ENCODE measurements at places on chromosomes 11 and 22.
A peak's percentile ranks its signal among the peaks of the same experiment; 100 is the strongest.

DNA sequence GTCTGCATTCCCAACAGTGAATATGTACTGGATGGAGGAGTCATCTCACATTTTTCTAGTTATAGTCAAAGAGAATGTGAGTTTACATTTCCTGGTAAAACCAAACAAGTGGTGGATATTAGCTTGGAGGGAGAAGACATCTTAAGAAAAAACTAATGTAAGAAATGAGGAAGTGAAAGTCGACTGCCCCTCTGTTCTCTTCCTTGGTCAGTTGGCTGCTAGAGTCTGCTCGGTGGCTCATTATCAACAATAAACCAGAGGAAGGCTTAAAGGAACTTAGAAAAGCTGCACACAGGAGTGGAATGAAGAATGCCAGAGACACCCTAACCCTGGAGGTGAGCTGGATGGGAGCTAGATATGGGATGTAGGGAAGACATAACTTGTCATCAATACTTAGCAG is 5.8 kb downstream of the SLC22A9 start:
- DNase-seq, result no peak

GRCh38 chr11:2561696-2562581 is 117.1 kb downstream of the KCNQ1 start:
- DNase-seq, result no peak

DNA sequence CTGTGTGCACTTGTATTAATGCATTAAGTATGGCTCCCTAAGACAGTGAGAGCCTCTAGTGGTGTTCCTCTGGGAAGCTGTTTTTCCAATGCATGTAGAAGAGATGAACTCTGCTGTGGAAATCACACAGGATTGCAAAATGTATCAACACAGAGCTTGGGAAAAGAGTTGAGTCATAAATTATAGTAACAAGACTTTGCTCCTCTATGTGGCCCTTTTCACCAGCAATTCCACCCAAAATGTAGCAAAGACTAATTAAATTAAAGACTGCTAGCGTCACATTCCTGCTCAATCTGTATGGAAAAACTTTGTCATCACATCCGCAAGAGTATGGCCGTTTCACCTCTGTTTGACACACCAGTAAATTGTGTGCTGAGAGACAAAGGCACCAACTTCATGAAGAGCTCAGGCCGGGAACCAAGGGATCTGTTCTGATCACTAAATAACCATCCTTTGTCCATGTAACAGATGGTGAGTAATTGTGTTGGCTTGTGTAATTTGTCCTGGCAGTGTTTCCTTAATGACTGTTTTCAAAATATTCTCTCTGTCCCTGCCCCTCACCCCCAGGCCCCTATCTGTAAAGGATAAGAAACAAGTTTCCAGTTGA is 209.2 kb upstream of the SORL1-AS1 start:
- no peak for DNase-seq

DNA sequence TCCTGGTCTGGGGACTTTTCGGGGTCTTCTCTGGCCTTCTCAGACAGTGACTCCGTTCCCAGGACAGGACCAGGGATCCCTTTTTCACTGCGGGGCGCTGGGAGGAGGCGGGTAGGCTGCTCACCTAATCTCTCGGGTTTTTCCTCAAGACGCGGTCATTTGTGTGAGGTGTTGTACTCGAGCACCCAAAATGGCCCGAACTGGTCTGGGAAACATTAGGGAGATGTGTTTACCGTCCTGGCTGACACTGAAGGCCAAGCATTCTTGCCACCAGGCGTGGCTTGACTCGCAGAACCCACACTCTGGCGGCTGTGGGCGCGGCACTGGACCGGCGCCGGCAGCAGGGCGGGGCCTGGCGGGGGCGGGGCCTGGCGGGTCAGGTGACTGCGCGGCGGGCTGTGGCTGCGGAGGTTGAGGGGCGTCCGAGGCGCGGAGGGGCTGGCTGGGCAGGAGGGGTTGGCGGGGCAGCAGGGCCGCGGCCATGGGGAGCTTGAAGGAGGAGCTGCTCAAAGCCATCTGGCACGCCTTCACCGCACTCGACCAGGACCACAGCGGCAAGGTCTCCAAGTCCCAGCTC is at the start of gene SWAP70:
Gene SWAP70 (plus strand): TSS at position 379 of the 577 bp plus-strand sequence. CDS start 103 bp downstream, at position 482.
- DNase-seq, result peak; percentile 93

GRCh38 chr11:44913502-44913901 is 37.2 kb downstream of the TP53I11 start:
- no peak for DNase-seq

DNA sequence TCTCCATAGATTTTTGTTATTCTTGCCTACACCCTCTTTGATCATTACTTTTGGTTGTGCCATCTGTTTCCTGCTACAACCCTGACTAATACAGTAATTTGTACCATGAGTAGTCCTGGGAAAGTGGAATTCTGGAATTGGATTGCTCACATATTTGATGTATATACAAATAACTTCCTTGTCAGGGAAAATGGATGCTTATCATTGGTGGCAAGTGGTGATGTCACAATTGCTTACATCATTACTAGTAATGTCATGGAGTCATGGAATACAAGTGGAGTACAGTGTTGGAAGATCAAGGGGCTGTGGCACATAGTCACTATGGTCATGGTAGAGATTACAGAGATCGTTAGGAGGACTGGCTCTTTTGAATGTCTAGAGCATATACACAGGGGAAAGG is 24.4 kb downstream of the AASDHPPT start:
- DNase-seq, result no peak

- no peak for DNase-seq
Observed at GRCh38 chr11:2795491-2795991, 90.0 kb downstream of the CDKN1C start.

GRCh38 chr11:111982541-111983186 is 42.5 kb upstream of the DLAT start:
- no peak for DNase-seq

DNA sequence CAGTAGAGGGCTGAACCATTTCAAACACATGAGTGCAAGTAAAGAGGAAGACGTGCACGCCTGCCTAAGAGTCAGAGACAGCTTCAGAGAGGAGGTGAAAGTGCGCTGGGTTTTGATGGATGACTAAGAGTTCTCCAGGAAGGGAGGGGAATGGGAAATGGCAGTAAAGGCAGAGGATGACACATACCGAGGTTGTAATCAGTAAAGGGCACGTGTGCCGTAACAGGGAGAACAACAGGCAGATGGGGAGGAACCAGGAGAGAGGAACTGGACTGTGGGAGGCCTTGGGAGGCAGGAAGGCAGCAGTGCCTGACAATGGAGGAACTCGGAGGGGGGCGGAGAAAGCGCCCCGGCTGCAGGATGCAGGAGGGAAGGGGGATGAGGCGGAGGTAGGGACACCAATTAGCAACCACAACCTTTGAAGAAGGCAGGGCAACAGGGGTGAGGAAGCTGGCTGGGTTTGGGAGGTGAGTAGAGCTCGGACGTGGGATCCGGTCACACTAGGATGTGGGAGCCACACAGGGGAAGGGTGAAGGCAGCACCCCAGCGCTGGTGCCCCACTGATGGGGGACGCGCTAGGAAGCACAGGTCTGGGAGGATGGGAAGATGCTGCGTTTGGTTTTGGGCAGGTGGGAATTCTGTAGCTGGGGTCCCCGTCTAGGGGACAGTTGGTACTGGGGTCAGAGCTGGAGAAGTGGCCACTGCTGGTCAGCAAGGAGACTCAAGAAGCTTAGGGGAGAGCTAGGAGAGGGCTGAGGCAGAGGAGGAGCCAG is 67.4 kb downstream of the SCUBE1 start:
- peak; percentile 60 for DNase-seq

- no peak for DNase-seq
Observed at GRCh38 chr11:124867700-124868099, 2.5 kb downstream of the ROBO3 start.

DNA sequence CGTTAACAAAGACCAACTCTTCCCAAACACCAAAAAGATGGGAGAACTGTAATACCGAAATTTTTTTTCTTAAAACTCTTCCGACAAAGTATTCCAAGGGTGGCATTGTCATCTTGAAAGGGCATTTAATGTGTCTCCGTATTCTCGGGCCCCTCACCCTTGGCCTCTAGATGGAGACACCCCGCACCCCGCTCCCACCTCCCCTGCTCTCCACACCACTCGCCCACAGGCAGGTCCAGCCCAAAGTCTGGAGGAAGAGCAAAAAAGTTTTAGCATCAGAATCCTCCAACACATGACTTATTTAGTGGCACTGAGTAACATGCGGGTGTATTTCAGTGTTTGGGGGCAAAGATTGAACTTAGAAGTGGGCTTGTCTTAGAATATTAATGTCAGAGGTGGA is 20.7 kb downstream of the SPATA19 start:
- no peak for DNase-seq

GRCh38 chr11:20247591-20248007 is 87.3 kb upstream of the DBX1 start:
- no peak for DNase-seq

- DNase-seq, result no peak
Observed at GRCh38 chr11:73623686-73624085, 22.7 kb upstream of the PLEKHB1 start.

DNA sequence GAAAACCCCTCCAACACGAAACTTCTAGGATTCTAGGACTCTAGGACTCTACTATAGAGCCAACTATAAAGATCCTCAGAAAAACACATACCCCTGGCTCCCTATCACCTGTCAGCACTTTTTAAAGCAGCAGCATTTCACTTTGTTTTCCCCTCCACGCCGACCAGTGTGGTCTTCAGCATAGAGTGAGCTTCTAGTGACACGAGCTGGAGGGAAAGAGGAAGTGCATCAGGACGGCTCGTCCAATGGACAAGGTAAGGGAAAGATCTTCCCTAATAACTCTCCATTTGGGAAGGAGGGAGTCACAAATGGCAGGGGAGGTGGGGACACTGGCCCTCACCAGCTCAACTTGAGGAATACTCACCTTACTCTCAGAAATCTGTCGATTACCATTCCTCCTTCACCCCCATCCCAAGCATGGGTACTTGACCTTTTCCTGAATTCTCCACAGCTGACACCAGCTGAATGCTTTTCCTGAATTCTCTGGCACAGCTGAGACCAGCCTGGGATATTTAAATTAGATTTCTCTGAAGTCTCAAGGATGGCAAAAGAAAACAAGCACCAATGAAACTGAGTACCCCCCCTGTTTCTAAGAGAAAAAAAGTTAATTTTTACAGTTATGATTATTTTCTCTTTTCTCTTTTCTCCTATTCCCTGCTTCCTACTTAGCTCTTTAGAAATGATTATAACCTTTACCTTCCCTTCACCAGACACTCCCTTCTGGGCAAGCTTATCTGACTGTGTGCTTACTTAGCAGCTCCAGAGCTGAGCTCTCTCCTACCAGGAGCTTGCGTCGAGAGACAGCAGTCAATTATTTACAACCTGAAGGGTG is 33.3 kb upstream of the NNMT start:
- peak; percentile 80 for DNase-seq

DNA sequence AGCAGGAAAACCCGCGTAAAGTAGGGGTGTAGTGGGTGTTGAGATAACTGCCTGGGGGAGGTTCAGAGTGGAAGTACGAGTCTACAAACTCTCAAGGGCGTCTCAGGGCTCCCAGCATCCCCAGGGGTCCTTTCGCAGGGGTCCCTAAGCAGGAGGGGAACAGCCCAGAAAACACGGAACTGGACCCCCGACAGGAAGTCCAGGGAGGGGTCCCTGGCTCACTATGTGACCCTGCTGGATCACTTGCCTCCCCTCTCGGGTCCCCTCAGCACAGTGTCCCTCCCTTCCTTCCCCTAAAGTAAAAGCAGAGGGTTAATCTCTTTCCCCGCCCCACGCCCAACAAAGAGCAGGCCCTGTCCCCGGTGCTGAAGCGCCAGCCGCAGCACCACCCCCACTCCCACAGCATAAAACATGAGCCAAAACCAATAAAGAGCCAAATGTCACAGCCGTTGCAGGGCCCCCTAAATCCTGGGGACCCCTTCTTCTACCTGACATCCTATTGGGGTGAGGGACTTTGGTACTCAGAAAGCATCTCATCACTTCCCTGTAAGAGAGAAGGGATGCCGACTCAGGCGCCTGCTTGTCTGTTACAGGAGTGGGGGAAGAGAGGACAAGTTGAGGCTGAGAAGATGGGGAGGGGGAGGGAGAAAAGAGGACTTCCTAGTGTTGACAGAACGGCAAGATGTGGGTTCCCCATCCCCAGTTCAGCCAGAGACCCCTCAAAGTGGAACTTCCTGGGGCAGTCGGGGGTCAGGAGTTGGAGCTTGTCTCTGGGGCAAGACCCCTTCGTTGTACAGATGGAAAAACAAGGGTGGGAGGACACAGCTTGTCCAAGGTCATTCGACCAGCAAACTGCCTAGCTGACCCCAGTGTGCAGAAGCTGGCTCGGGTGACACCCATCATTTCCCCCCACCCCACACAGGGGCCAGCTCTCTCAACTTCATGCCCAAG is 1.4 kb upstream of the NEFH start:
- DNase-seq, result peak; percentile 68

DNA sequence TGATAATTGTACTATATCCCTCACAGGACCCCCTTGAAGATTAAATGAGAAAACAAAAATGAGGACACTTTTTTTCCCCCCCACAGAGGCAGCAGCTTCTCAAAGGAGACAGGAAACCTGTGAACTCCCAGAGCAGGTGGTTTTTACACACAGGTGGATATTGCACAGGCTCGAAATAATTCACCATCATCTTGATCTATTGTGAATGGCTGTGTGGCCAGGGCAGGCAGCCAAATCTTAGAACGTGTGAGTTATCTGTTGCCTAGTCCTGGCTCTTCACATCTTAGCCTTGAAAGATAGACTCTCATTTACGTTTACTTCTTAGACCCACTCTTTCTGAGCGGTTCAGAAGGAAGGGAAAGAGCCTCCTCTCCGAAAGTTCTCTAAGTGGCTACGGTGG is 23.5 kb downstream of the PPFIBP2 start:
- DNase-seq, result no peak

DNA sequence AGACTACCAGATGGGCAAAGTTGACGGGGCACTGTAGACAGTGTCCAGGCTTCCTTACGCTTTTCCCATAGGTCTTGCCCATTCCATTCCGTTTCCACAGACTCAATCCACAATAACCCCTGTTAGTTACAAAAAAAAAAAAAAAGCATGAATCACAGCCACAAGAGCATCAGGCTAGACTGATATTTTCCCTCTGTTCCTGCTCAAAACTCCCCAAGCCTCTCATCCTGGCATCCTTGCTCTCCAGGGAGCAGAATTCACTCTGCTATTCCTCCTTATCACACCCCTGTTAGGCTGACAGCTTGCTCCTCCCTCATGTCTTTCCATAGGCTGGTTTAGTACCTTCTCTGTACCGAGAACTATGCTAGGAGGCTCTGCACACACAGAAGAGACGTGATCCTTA is 42.2 kb downstream of the TMEM123 start:
- DNase-seq, result no peak

- DNase-seq, result no peak
Observed at GRCh38 chr11:89612096-89612495, 98.0 kb upstream of the TRIM77 start.

DNA sequence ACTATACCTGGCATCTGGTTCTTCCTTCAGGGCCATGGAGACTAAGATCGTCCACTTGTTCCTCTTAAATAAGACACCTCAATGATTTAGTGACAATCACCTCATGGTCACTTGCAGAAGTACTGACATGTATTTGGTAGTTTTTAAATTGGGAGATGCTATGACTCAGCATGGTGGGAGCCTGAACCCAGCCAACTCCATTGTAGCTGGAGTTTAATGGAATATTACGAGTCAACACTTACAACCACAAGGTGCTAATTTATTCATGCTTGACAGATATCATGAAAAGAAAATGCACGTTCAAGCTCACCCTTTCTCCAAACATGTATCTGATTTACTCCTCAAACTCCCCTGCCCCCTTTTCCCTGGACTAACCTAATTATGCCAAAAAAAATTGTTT is 16.6 kb upstream of the APOL3 start:
- DNase-seq, result no peak

All from urothelium cell line (cell line).